ENCODE measurements at places on chromosomes 2 and 18. TPM values are rescaled to one million over a fixed set of nuclear protein-coding genes. Genes with fewer than 3 reads are reported as not detected.
A peak's percentile ranks its signal among the peaks of the same experiment; 100 is the strongest.

Gene FAM228A
- 1.2 TPM for total RNA-seq

Gene NMUR1
- not detected for total RNA-seq

Gene TRIM54
- total RNA-seq, result 0.64 TPM

Gene SLC20A1
- 18.0 TPM for total RNA-seq

Gene ST6GAL2
- total RNA-seq, result 1.0 TPM

Gene KCTD1
- total RNA-seq, result 22.5 TPM

Gene DRC1
- total RNA-seq, result 11.8 TPM

Gene ABCG8
- not detected for total RNA-seq

Gene TMEFF2
- not detected for total RNA-seq

Gene ORMDL1
- 53.8 TPM for total RNA-seq

Gene HOXD4
- 11.6 TPM for total RNA-seq

Gene TRIB2
- total RNA-seq, result 84.7 TPM

Gene PJVK
- 3.8 TPM for total RNA-seq

Gene PSTPIP2
- total RNA-seq, result 7.2 TPM

Gene TUBA4A
- total RNA-seq, result 17.8 TPM

DNA sequence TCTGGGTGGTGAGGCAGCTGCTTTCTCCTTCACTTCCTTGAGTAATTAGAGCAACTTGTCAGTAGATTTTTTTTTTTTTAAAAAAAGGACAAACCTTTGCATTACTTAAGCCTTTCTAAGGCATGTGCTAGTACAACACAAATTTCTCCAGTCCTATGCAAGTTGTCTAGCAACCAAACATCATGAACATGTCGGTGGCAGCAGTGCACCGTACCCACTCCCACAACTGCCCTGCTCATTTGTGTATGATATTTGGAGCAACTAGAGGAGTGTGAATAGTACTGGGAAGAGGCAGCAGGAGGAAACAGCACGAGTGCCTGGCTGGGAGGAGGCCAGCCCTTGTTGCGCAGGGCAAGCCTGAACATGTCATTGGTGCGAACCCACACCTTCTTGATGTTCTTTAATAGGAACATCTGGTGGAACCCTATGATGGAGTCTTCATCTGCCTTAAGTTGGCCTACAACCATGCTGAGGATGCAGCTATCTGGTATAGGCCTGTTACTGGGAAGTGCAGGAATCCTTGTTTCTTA, 238.3 kb downstream of the TDRD15 start:
- DNase-seq, result no peak

- no peak for DNase-seq
Observed at GRCh38 chr18:62788876-62789275, 73.5 kb downstream of the PHLPP1 start.

GRCh38 chr2:96116424-96116878, at the start of gene ADRA2B:
Gene ADRA2B, minus strand, starts transcription at chr2:96116571. Its CDS starts 422 bp downstream, at chr2:96116149.
- peak; percentile 29 for DNase-seq

GRCh38 chr2:81196383-81196851, 891.9 kb upstream of the LRRTM1 start:
- DNase-seq, result no peak

- DNase-seq, result no peak
Observed at GRCh38 chr18:33010149-33010548, 237.3 kb upstream of the KLHL14 start.

DNA sequence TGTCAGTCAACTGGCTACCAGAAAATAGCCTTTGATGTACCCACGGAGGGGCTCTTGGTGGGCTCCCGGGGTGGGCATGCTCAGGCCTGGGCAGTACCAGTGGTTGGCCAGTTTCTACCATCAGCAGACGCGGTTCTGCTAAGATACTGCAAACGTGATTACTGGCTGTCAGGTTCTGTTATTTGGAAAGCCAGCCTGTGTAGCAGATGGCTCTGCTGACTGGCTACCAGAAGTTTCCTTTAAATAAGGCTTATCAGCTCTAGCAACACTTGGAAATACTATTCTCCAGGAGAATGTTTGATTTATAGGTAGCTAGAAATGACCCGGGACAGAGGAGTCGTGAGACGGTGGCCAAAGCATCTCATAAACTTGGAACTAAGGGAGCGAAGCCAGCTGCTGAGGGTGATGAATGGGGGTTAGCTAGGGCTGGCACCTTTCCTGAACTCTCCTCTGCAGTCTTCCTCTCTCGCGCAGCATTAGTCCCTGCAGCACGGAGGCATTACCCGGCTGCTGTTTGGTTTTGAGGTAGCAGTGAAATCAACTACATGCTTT, 171.9 kb downstream of the AGAP1 start:
- peak; percentile 45 for DNase-seq

DNA sequence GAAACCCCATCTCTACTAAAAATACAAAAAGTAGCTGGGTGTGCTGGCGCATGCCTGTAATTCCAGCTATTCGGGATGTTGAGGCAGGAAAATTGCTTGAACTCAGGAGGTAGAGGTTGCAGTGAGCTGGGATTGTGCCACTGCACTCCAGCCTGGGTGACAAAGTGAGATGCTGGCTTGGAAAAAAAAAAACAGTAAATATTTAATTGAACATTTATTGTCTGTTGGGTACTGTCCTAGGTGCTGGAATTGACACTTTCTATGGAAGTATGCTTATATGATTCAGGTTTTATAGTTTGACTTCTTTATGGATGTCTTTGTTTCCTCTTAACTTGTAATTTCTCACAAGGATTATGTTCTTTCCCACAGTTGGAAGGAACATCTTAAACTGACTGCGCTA, 633.1 kb upstream of the SETBP1 start:
- DNase-seq, result no peak

DNA sequence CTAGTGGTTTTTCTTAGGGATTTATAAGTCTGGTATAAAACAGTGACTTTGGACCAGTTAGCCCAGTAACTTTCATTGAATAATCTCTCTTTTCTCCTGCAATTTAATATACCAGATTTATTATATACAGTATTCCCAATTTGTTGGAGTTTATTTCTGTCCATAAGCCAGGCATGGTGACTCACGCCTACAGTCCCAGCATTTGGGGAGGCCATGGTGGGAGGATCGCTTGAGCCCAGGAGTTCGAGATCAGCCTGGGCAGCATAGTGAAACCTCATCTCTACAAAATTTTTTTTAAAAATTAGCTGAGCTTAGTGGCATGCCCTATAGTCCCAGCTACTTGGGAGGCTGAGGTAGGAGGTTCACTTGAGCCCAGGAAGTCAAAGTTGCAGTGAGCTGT, 26.7 kb downstream of the CNNM4 start:
- no peak for DNase-seq

- no peak for DNase-seq
Observed at GRCh38 chr2:67626656-67627055, 229.5 kb downstream of the ETAA1 start.

DNA sequence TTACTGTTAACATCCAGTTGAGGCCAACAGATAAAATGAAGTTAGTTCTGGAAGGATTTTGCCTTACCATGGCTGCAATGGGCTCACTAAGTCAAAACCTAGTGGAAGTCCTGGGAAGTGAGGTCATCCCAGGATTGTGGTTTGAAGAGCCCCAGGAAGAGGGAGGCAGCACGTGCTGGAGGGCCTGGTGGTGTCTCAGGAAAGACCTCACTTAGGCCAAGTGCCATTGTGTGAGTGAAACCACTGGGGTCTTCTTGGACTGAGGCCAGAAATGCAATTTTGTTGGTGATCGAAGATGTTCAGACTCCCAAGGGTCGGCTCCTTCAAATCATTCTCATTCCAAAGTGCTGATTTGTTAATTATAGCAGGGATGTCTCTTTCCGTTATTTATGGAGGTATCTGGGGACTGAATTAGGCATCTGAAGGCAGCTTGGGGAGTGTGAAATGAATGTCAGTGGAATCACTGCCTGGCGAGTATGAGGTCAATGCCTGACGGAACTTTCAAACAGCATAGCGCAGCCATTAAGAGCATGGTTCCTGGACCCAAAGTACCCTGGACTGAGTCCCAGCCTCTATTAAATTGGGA, 60.0 kb downstream of the IL1R2 start:
- DNase-seq, result no peak

DNA sequence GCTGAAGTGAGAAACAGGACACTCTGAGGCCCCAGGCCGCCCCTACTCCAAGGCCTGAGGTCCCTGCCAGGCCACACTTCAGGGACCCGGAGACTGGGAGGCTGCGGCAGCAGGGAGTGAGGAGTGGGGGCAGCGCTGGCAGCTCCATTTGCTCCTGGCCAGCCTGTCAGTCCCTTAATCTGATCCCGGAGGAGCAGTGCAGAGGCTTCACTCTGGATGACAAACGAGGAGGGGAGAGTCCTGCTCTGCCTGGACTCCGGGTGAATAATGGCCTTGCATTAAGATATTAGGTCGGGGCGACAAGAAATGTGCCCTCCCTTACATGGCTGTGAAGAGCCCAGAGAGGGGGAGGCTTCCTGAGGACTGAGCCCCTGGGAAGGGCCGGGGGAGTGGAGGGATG, 14.3 kb upstream of the PRSS56 start:
- DNase-seq, result no peak

DNA sequence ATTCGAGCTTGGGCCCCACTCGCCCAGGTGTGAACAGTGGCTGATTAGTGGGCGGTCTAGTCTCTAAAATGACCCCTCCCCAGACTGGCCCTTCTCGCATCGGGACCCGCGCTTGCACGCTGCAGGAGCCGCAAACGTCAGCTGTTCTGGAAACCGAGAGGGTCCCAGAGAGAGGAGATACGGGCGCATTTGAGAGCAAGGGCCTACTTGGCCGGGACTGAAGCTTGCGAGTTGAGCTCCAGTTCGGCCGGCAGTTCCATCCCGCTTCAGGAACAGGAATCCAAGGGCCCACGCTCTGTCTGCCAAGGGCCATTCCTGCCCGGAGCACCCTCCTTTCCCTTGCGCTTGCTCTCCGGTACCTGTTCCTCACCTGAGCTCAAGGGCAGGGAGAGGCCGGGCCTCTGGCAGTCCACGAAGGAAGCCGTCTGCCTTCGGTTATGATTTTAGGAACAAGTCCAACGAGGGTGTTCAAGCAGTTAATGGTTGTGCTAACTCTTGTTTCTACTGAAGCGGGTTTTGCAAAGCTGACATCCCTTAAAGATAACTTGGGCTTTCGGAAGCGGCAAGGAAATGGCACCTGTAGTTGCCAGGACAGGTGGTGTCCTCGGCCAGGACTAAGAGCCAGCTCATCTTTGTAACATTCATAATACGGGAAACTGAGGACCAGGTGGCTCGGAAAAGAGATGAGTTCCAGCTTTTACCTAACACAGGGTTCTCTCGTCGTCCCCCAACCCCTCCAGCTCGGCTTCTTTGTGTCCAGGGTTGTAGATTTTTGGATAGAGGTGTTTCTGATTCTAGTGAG, 3.9 kb upstream of the DLX1 start:
- no peak for DNase-seq

GRCh38 chr2:134391751-134392160, 137.9 kb downstream of the MGAT5 start:
- DNase-seq, result no peak

GRCh38 chr2:60551240-60552077, 2.0 kb downstream of the BCL11A start:
- DNase-seq, result peak; percentile 37

DNA sequence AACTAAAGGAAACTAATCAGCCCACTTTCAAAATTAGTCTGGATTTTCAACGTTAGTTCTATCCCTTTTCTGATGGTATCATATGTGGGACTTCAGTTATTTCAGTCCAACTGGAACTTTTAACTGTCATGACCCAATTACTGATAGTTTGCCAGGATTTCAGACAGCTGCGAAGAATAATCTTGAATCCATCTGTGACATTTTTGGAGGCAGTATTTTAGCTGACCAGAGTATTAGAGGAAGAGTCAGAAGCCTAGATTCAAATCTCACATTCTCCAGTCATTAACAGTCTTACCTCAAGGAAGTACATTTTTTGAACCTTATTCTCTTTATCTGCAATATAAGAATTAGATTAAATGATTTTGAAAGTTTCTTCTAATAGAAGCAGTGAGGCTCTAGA, 81.3 kb downstream of the PTRHD1 start:
- DNase-seq, result no peak

- no peak for DNase-seq
Observed at GRCh38 chr18:28820353-28820752, 643.4 kb upstream of the CDH2 start.

DNA sequence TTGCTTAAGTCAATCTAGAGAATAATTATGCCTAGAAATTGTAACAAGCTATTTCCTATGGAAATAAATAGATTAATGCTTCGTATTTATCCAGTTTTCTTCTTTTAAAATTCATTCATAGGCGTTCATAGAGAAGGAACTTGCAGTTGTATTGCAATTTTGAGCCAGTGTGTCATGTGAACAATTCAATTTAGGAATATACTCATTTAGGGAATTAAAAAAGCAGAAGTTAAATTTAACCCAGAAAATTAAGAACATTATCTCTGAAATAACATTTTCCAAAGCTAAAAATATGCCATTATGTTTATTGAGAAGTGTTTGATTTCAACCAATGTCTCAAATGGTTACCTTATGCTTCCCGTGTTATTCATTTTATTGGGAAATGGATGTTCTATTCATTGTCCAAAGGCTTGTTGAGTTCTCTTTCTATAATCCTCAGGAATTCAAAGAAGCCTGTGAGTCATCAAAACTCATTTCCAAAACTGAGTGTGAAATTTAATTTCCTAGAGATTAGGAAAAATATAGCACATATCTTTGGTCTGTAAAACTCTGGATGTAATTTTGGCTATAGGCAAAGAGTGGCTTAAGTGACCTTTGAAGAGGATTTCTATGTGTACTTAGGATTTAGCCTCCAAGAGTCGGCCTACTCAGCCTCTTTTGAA, 99.7 kb downstream of the SLC8A1 start:
- DNase-seq, result no peak

DNA sequence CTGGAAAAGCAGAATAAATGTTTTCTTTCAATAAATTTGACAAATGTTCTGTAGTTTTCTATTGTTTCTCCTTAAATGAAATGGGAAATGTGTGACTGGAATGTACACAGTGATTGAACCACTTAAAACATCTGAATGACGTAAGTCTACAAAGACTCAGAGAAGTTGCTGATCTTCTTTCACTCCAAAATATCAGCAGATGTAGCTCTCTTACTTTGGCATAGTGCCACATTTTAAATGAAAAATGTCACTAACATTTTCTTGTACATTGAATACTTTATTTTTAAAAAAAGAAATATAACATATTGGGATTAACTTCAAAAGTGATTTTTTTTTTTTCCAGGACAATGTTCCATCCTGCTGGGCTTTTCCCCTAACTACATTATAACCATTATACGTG, 565.6 kb downstream of the TMEM182 start:
- DNase-seq, result no peak

DNA sequence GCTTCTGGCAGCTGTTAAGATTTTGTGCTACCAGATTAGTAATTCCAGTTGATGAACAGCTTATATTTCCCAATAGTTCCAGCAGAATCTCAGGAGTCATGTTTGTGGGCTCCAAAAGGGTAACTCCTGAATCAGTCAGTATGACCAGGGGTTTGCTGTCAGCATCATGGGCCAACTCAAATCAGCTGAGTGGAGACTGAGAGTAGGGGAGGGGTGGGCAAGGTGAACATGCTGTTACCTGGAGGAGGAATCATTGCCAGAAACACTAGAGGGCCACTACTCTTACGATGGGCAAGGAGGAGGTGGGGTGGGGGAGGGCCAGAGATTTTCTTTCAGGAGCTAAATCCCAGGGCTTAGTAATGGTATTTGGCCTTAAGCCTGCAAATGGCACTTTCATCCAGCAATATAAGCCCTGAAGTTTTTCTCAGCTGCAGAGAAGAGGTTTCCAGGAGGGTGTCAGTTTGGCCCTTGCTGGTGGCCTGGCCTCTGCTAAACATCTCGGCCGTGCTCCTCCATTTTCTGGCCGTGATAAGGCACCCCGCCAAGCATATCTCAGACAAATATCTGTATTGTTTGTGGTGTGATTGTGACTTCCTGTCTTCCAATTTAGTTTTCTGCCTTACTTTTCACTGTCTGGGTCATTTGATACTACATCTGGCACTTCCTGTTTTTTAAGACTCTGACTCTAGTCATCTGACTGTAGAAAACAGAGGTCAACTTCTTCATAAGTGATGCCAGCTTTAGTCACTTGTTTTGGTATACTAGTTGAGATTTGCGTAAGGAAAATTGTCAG, 120.5 kb upstream of the CXCR4 start:
- DNase-seq, result no peak
